ENCODE measurements at places on chromosomes 2 and 18. TPM values are rescaled to one million over a fixed set of nuclear protein-coding genes. Genes with fewer than 3 reads are reported as not detected.

DNA sequence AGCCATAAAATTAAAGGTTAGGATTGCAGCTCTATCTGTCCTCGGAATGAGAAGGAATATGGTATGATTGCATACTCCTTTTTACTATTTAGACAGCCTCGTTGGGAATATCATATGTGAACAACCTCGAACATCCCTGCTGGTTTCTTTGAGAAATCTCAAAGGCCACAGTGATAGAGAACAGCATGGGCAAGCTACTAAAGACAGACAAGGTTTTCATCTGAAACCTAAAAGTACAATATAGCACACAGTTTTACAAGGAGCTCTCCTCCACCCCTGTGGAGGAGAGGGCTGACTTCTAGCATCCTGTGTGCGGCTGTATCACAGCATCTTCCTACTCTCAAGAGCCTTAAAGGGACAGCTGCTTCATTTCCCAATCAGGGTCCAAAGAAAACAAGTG is 104.3 kb downstream of the VWC2L start:
- H3K36me3 ChIP-seq: no peaks in the 10 kb centered on the region
- no peaks in the 10 kb centered on the region for H3K27me3 ChIP-seq
- H3K4me3 ChIP-seq: no peak overlapping the region
- H3K27ac ChIP-seq: no peak overlapping the region

DNA sequence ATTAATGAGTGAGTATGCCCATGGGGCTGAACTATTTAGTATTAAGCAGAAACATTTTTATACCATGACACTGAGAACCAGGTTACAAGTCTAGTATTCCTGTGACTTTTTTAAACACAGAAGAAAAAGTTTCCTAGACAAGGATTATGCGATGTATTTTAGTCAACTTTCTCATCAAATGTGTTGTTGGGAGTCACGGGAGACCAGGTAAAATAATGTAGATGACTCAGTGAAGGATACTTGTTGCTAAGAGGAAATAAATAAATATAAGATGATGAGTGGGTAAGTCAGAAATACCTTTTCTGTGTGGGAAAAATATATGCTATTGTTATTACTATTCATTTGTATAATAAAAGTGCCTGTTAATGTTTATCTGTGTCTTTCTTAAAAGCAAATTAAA is 23.4 kb downstream of the MBD5 start:
- no peak for DNase-seq
- H3K4me3 ChIP-seq: no peak overlapping the region
- no peak overlapping the region for H3K27ac ChIP-seq
- H3K36me3 ChIP-seq: no peaks in the 10 kb centered on the region

DNA sequence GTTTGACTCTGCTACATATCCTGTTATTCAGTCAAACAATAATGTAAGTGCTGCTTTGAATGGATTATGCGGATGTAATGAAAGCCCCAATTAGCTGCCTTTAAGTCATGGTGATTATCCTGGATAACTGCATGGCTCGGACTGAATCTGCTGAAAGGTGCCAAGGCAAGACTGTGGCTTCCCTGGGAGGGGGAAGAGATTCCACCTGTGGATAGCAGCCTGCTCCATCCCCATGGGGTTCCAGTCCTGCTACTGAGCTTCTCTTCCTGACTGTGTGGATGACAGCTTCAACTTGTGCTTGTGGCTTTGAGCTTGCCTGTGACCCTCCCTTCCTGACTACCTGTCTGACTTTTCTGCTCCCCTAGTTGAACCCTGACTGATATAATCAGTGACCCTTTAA is 540.0 kb upstream of the GYPC start:
- H3K27me3 ChIP-seq: no peaks in the 10 kb centered on the region
- H3K4me3 ChIP-seq: no peak overlapping the region
- peaks cover 5% of the 10 kb centered on the region for H3K4me1 ChIP-seq
- H3K36me3 ChIP-seq: peaks cover 46% of the 10 kb centered on the region
- no peak overlapping the region for H3K27ac ChIP-seq

GRCh38 chr2:74099271-74099670 is 48.4 kb downstream of the BOLA3 start:
- H3K4me1 ChIP-seq: peaks cover 1% of the 10 kb centered on the region
- H3K27me3 ChIP-seq: no peaks in the 10 kb centered on the region
- H3K4me3 ChIP-seq: no peak overlapping the region
- peaks cover 23% of the 10 kb centered on the region for H3K36me3 ChIP-seq

DNA sequence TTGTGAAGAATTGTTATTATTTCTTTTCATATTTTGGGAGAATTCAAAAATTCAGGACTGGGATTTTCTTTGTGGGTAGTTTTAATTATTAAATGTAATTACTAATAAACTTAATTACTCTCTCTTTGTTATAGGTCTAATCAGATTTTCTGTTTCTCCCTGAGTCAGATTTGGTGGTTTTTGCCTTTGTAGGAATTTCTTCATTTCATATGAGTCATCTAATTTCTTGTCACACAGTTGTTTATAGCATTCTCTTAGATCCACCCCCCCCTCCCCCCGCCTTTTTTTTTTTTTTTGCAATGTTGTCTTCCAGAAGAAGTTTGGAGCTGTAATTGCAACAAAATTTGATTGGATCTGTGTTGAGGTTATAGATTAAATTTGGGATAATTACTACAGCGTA is 26.0 kb upstream of the GALR1 start:
- H3K27ac ChIP-seq: no peak overlapping the region
- no peak overlapping the region for H3K4me3 ChIP-seq
- peaks cover 5% of the 10 kb centered on the region for H3K4me1 ChIP-seq
- DNase-seq: no peak

DNA sequence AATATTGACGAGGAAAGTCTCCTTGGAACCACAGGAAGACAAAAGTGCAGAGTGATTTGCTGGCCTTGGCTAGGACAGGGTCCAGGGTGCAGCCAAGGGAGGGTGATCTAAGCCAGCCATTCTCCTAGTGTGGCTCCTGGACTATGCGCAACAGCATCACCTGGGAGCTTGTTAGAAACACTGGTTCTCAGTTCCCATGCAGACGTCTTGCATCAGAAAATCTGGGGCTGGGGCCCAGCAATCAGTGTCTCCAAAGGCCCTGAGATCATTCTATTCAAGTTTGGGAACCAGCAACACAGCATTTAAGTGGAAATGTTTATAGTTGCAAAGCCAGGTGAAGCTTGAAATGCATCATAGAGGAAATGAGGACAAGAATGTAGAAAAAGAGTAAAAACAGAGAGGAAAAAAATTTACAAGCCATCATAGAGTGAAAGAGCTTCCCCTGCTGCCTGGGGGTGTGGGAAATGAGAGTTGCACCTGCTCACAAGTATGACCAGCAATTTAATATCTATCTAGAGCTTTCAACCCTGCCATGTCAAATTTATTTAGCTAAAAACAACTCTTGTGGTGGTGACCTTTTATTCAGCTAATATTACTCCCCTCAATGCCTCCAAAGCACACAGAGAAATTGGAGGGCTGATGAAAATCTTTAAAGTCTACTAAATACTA is 54.4 kb upstream of the SEC11C start:
- no peak overlapping the region for H3K27ac ChIP-seq
- peaks cover 15% of the 10 kb centered on the region for H3K27me3 ChIP-seq
- no peak overlapping the region for H3K4me3 ChIP-seq
- no peak for DNase-seq
- H3K36me3 ChIP-seq: no peaks in the 10 kb centered on the region

GRCh38 chr2:189542145-189542882 is 38.3 kb downstream of the SLC40A1 start:
- no peak for DNase-seq
- no peaks in the 10 kb centered on the region for H3K27me3 ChIP-seq
- no peaks in the 10 kb centered on the region for H3K36me3 ChIP-seq

DNA sequence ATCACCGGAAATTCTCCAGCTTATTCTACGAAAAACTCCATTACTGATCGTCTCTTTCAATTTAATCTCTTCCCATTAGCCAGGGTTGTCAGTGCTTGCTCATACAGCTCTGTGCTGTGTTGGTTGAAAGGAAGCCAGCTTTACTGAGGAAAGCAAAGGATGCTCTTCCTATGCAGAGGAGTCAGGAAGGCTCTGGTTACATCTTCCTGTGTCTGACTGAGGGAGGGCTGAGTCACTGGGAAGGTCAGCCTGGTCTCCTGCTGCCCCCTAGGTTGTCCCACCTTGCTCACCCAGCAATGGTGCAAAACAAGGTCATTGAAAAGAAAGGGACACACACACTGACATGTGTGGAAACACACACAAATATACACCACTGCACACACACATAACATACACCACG is 975.6 kb downstream of the DCDC2C start:
- no peak for DNase-seq
- peaks cover 4% of the 10 kb centered on the region for H3K27me3 ChIP-seq
- H3K36me3 ChIP-seq: peaks cover 70% of the 10 kb centered on the region
- no peak overlapping the region for H3K4me3 ChIP-seq
- no peaks in the 10 kb centered on the region for H3K4me1 ChIP-seq

- no peak overlapping the region for H3K4me3 ChIP-seq
Measured at GRCh38 chr2:63772061-63772460, 69.6 kb upstream of the UGP2 start.

DNA sequence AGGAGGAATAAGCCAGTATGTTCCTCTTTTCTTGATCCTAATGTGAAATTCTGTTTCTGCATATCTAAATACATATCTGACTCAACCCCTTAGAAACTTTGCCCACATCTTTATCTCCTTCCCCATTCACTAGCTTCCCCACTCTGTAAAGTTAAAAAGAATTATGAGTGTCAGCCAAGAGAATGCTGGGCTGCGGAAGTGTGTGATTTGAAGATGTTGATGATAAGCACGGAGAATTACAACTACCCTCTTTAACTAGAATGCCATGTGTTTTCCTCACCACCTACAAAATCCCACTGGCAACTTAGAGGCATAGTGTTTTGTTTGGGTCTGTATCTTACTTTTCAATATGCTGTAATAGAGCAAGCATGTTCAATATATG is 490.4 kb upstream of the FANCL start:
- DNase-seq: no peak
- no peak overlapping the region for H3K27ac ChIP-seq
- peaks cover 21% of the 10 kb centered on the region for H3K4me1 ChIP-seq
- H3K36me3 ChIP-seq: no peaks in the 10 kb centered on the region

DNA sequence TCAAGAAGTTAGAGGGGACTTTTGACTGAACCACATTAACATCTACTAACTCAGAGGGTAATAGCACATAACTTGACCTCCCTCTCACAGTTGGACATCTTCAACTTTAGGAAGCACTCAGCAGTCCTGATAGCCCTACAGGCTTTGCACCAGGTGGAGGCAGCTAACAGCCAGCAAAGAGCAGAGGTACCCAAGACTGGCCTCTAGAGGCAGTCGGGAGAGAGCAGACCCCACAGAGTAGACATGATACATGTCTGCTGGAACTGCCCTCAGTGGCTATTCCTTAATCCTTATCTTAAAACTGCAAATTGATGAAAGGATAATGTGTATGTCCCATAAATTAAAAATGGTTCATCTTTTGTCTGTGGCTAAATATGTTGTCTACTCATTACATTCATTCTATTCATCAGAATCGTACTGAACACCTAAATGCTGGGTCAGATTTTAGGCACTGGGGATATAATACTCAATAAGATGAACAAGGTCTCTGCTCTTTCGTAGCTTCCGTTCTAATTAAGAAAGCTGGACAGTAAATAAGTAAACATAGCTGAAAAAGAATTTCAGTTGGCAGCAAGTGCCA is 49.8 kb downstream of the CAB39 start:
- H3K27ac ChIP-seq: peak overlapping the region; percentile 24
- H3K4me1 ChIP-seq: peaks cover 36% of the 10 kb centered on the region
- peaks cover 4% of the 10 kb centered on the region for H3K36me3 ChIP-seq
- no peak overlapping the region for H3K4me3 ChIP-seq
- peak; percentile 54 for DNase-seq

DNA sequence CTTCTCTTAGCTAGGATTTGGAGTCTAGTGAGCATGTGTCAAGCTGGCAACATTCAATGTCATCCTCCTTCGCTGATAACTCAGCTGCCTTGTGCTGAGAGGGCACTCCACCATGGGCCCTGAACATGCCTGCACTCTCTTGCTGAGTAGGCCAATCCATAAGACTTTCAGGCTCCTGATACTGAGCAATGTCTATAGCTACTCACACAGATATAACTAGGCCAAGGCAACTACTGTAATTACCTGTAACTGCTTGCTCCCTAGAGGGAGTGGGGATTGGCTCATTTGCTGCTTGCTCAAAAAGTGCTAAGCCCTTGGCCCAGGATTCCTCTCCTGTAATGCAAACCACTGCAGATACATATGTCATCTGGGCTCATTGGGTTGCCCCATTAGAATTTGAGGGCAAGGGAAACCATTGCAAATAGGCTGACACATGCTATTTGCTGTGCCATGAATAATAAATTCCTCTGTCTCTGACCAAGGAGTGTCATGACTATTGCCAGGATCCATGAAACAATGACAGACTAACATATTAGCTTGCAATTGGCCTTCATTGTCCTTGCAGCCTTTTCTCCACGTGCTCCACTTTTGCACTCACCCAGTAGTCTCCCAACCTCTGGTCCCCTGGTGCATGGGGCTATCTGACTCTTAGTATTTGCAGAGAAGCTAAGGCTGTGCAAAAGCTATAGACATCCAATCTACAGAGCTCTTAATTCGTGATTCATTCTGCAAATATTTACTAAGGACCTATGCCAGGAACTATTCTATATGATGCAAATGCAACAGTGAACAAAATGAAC is 36.9 kb upstream of the BMPR2 start:
- H3K27me3 ChIP-seq: no peaks in the 10 kb centered on the region
- H3K36me3 ChIP-seq: no peaks in the 10 kb centered on the region

DNA sequence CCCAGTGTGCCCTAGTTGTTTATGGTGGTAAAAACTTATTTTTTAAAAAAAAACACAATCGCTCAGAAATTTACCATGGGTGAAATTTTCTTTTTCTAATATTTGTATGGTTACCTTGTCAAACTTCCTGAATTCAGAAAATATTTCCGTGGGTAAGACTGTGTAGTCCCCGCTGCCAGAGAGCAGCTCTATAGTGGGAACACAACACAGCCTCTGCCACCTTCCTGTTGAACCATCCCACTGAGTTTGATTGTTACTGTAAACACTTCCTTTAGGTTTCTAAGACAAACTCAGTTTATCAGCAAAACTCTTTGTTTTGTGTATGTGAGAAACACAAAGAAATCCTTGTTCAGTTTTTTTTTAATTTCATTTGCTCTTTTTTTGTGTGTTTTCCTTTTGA is 17.9 kb downstream of the DNAH6 start:
- no peak for DNase-seq
- H3K36me3 ChIP-seq: no peaks in the 10 kb centered on the region
- H3K27me3 ChIP-seq: peaks cover 2% of the 10 kb centered on the region
- H3K4me3 ChIP-seq: no peak overlapping the region
- H3K27ac ChIP-seq: no peak overlapping the region
- H3K4me1 ChIP-seq: peaks cover 22% of the 10 kb centered on the region

The INPP5D gene
- total RNA-seq: 17.2 TPM

The CERKL gene
- total RNA-seq: not detected

The DOK6 gene
- 4.1 TPM for total RNA-seq

The SERPINB4 gene
- total RNA-seq: 0.53 TPM
